Mesothelial cell of epicardium (in vitro differentiated cells): ENCODE measurements at places on chromosomes 11 and 22.
A peak's percentile ranks its signal among the peaks of the same experiment; 100 is the strongest.

DNA sequence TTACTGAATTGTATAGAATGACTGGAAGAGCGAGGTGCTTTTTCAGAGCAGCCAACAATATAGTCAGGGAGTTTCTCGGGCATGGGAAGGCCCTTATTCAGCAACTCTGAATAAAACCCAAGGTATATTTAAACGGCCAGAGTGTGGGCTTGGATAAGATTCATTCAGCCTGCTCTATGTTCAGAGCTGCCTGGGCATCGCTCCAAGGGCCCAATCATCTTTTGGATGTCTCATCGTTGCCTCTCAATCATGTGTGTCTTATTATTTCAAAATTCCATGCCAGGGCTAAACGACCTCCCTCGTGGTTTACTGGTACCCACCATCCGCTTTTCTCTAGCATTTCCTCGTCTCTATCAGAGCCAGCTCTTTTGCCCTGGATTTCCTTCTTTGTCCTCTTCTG, 19.5 kb upstream of the NTM start:
- DNase-seq: no peak

- DNase-seq: no peak
These were observed 7.3 kb downstream of the APBB1 start for GRCh38 chr11:6411594-6412031.

DNA sequence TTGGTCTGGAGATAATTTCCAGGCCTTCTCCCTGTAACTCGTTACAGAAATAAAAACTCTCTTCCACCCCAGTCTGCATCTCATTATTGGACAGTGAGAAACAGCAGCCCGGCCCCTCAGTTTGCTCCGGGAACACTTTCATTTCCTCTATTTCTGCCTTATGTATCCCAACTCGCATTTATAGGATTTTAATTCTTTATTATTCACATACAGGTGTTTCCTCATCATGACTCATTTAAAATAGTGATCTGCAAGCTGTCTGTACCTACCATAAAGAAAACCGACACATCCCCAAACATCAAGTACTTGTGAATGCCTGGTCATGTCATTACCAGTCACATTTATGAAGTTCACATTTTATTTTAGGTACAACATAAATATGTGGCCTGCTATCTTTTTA, 42.8 kb downstream of the PIWIL3 start:
- no peak for DNase-seq

DNA sequence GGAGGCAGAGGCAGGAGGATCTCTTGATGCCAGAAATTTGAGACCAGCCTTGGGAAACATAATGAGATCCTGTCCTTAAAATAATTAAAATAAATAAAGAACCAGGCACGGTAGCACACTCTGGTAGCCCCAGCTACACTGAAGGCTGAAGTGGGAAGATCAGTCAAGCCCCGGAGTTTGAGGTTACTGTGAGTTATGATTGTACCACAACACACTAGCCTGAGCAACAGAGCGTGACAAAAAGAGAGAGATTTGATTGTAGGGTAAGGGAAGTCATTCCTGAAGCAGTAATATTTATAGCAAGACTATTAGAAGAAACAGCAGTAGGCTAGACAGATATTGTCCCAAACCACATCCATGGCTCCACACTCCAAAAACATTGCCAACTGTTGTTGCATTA, 1408.4 kb upstream of the TENM4 start:
- DNase-seq: no peak

DNA sequence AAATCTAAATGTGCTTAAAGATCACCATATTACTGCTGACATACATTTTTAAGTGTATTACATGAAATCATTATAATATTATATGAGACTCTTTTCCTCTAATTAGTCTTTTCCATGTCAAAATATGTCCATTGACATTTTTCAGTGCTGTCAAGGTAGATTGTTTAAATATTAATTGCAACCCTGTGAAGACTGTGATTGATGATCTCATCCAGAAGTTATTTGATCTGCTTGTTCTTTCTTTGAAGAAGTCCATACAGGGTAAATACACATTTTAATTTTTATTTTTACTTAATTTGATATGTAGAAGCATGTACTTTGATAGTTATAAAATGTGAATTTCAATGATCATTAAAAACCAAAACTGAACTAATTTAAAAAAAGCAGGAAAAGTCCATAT, 38.4 kb downstream of the DYNC2H1 start:
- DNase-seq: no peak

DNA sequence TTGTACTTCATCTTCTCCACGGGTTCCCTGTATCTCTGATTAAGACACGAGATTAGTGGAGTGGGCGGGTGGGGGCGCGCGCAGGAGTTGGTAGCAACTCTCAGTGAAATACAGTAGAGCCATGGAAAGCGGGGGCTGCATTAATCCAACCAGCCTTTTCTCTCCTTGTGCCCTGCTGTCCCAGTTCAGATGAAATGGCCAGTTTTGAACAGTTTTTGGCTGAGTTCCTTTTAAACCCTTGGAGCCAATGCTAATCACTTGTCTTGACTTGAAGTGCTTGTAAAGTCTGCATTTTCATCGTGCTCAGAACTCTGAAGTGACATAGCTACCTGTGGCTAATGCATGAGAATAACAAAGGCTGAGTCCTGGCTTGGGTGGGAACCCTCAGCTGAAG, 734 bp upstream of the TMEM123 start:
- no peak for DNase-seq

GRCh38 chr22:37918580-37919270, 12.6 kb downstream of the MICALL1 start:
- DNase-seq: no peak

GRCh38 chr22:46801826-46802607, 39.6 kb downstream of the TBC1D22A start:
- no peak for DNase-seq

DNA sequence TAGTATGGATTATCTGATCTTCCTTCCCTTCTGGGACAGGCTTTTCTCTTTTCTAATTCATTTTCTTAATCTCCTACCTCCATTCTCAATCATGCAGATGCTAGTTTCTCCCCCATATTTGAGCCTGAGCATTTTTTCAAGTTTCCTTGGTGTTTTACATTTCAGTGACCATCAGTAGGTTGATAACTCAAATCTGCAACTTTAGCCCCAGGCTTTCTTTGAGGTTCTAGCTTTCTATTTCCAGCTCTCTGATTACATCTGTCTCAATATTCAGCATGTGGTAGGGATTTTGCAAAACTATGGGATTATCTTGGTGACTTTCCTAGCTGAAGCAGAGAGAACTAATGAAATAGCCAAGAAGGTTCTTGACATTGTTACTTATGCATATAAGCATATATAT, 67.8 kb downstream of the ARHGEF12 start:
- no peak for DNase-seq

GRCh38 chr22:21069375-21069774, 23.6 kb downstream of the LRRC74B start:
- no peak for DNase-seq

DNA sequence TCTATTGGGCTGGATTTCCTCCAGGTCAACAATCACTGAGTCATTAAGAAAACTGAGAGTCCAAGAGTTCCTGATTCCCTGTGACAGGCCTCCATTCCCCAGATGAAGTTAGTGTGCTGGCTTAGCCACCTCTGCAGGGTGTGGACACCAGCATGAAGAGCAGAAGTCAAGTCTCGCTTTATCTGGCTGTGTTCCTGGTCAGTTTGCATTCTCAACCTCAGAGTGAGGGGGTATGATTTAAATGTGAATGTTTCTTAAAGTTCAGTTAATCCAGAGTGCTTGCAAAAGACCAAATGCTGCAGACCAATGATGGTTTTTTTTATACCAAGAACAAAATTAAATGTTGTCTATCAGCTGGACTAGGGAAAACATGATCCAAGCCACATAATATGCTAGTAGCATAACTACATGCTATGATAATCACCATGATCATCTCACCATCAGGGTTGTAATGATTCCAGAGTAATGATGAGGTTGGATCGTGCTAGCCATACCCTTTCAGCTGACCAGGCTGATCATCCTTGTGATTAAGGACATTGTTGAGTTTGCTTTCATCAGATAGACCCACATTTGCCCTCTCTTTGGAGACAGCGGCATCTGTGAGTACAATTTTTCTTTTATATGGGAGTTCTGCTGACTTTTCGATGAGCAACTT, 145.8 kb upstream of the ARHGAP20 start:
- DNase-seq: no peak

DNA sequence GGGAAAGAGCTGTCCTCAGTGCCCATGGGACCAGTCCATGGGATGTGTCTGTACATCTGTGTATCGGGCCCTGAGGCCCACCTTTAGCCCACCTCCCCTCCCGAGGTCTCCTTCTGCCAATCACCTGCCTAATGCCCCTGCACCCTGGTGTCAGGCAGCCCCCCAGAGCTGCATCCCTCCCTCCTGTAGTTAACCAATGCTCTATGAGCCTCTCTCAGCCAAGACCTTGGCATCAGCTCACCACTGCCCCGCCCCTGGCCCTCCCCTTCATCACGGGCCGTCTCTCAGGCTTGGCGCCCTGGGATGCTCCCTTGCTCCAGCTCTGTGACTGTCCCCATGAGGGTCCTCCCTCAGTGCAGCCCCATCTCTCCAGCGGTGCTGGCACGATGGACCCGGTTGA, 18.5 kb downstream of the MGAT3 start:
- no peak for DNase-seq

- no peak for DNase-seq
These were observed 4.3 kb upstream of the ATP5MGL start for GRCh38 chr22:42644422-42645340.

GRCh38 chr11:36296884-36297543, 926 bp downstream of the PRR5L start:
- DNase-seq: no peak

DNA sequence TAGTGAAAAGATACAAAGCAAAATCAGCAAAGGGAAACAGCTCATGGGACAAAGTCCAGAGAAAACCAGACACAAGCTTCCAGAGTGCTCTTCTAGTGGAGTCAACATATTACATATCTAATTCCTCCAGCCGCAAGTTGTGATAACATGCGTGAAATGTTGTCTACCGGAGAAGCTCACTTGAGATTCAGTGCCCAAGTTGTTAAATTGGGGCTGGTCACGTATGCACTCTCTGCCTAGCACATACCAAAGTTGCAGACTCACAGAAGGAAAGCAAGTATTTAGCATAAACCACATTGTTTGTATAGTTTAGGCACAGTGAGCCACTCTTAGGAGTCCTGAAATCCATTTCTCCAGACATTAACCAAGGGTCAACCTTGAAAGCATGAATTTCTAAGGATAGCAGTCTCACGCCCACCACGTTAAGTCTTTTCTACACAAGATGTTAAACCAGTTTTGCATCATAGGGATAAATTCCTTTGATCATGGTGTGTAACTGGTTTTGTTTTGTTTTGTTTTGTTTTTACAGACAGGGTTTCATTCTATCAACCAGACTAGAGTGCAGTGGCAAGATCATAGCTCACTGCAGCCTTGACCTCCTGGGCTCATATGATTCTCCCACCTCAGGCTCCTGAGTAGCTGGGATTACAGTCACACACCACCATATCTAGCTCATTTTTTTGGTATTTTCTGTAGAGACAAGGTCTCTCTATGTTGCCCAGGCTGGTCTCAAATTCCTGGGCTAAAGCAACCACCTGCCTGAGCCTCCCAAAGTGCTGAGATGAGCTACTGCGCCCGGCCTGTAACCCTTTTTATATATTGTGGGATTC, 39.5 kb upstream of the EP300 start:
- DNase-seq: no peak

- DNase-seq: no peak
These were observed 64.0 kb downstream of the GRK3 start for GRCh38 chr22:25628494-25628893.

DNA sequence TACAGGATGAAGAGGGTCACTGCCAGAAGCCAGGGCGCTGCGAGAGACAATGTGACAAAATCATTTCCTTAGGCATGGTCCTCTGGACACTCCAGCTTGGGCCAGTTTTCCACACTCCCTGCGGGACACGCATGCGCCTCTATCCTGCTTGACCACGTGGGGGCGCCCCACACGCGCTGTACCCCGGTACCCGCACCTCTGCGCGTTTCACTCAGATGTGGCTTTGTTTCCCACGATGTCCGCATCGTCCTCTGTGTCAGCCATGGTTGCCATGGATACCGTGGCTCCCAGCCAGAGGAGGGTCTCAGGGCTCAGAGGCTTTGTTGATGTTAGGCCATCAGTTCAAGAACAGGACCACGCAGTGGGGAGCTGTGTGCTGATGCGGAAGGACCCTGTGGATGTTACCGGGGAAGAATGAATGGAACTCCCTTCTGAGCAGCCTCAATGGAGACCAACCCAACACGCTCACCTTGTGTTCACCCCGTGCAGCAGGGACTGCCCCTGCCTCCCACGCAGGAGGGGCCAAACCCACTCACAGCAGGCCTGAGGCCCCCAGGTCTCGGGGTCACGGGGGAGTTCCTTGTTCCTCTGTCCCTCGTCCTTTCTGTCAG, 101.1 kb upstream of the SLC22A12 start:
- DNase-seq: peak; percentile 38

GRCh38 chr11:44228379-44228778, 81.6 kb downstream of the ALX4 start:
- DNase-seq: no peak

- no peak for DNase-seq
These were observed 185.4 kb upstream of the B3GAT1 start for GRCh38 chr11:134597452-134597851.

- DNase-seq: no peak
These were observed 10.3 kb upstream of the OMP start for GRCh38 chr11:77092382-77092781.

DNA sequence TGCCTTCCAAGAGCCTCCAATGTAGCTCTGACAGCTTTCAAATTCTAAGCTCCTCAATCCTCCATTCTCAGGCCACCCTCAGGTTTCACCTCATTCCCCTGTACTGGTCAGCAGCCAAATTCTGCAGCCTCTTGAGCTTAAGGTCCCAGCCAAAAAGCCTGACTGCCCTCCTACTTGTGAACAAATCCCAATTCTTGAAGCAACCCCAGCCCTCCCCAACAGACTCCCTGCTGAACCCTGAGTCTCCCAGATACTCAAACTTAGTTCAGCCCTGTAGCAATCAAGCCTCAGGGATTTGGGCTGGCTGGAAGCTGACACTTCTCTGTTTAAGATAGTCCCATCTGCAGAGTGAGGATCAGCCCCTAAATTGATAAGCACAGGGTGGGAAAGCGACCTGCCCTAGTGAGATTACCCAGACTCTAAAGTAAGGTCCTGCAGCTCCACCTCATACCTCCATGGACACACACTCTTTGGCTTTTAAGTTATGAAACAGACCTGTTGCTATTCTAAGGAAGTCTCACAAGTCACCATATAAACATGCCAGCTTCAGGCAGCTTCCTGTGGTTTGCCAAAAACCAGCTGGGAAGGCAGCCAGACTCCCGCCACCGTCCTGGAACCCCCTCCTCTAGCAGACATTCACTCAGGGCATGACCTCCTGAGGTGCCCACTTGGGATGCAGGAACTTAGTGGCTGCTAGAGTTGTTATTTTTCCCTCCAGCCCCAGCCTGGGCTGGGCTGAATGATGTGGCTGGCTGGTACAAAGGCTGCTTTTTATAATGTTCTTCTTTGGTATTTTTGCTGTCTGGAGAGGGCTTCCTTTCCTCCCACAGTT, 82.5 kb upstream of the PICALM start:
- no peak for DNase-seq

DNA sequence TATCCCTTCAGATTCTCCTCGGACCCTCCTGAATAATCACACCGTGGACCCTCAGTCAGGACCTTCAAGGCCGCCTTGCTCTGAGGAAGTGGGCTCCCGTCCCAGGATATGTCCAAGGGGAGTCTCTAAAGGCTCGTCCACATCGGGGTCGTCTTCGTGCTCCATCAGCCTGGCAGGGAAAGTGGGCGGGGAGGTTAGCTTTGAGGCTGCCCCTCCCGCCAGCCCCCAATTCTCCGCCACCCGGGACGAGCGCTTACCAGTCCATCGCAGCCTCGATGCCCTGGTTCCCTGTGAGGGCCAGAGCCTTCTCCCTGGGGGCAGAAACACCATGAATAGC, 472 bp downstream of the UBXN1 start:
- DNase-seq: no peak
